Cerebellar cortex (tissue), 1 donor: ENCODE measurements at places on chromosomes 2 and 18.

DNA sequence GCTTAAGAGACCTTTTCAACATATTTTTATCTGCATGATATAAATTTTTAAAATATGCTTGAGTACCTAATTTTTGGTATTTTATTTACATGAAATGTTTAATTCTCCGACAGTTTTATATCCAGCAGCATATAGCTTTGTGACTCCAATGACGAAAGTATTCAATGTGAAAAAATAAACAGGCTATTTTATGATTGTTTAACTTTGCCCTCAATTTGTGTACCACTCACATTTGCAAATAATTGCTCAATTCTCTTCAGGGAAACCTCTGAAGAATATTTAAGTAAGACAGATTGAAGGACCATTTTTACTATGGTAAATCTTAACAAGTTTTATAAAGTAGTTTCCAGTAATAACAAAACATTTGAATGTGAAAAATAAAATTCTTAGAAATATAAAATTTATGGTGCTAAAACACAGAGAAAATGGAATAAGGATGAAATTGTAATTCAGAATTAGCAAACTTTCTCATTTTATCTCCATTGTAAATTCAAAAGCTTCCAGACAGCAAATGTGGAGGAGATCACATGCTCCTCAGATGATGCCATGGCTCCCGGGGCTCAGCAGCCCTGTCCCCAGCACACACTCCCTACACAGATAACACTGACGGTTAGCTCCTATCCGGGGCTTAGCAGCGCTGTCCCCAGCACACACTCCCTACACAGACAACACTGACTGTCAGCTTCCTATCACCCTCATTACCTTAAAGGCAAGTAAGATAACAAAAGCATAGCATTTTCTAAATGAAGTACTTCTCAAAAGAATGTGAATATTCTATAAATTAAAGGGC, 39.7 kb downstream of the SH3YL1 start:
- no peak for DNase-seq

DNA sequence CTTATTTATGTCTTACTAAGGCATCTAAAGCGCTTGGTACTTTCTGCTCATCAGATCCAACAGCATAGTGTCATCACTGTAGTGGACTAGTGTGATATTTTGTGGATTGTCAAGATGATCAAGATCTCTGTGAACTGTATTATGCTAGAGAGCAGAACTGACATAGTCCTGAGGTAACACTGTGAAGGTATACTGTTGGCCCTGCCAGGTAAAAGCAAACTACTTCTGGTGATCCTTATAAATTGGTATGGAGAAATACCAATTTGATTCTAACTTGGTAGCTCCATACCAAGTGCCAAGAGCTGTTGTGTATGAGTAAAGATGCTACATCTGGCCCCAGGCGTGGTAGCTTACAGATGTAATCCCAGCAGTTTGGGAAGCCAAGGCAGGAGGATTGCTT, 15.9 kb downstream of the SFTPB start:
- no peak for DNase-seq

- no peak for DNase-seq
Observed at GRCh38 chr2:12320027-12320734, 396.6 kb upstream of the TRIB2 start.

GRCh38 chr2:28766070-28766469, 14.4 kb downstream of the PPP1CB start:
- DNase-seq: no peak
